ENCODE measurements at places on chromosomes 3 and 15.

DNA sequence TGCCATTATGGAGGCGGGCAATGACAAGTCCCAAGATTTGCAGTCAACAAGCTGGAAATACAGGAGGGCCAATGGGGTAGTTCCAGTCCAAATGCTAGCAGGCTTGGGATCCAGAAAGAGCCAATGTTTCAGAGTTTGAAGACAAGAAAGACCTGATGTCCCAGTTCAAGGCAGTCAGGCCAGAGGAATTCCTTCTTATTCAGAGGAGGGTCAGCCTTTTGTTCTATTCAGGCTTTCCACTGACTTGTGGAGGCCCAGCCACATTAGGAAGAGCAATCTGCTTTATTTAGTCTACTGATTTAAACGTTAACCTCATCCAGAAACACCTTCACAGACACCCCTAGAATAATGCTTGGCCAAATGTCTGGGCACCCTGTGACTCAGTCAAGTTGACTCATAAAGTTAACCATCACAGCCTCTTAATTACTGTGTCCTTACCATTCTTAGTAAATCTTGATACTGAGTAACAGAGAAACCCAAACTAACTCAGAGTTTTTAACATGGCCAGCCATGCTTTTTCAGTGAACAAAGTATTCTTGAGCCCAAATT, 50.9 kb upstream of the NPHP3 start:
- no peak for DNase-seq

GRCh38 chr15:63497642-63498467, 6.5 kb upstream of the USP3 start:
- peak; percentile 87 for DNase-seq

DNA sequence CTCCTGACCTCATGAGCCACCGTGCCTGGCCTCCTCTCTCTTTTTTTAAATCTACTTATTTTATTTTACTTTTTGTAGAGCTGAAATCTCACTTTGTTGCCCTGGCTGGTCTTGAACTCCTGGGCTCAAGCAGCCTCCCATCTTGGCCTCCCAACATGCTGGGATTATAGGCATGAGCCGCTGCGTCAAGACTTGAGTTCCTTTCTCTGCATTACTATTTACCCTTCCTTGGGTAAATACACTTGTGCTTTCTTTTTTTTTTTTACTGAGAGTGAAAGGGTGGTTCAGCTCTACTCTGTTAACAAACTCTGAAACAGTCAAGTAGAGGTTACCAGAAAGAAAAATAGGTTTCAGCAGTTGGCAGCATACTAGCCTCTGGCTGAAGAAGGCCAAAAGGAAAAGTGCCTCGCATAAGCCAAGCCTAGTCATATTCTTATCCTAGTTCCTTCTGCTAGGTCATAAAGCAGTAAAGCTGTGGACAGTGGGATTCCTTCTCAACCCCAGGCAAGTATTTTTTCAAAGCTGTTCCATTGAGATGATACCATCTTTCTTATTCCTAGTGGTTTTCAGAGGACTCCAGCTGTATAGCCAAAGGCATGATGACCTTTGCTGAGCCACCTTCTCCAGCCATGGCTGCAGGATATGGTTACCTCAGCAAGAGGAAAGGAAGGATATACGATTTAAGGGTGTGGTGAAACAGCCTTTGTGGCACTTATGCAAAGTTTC, 135.1 kb downstream of the RBPMS2 start:
- DNase-seq = no peak

- DNase-seq = no peak
These were observed 177.7 kb downstream of the SMAD6 start for GRCh38 chr15:66879531-66880368.

GRCh38 chr3:73604451-73604850, 20.3 kb downstream of the PDZRN3 start:
- DNase-seq = no peak

DNA sequence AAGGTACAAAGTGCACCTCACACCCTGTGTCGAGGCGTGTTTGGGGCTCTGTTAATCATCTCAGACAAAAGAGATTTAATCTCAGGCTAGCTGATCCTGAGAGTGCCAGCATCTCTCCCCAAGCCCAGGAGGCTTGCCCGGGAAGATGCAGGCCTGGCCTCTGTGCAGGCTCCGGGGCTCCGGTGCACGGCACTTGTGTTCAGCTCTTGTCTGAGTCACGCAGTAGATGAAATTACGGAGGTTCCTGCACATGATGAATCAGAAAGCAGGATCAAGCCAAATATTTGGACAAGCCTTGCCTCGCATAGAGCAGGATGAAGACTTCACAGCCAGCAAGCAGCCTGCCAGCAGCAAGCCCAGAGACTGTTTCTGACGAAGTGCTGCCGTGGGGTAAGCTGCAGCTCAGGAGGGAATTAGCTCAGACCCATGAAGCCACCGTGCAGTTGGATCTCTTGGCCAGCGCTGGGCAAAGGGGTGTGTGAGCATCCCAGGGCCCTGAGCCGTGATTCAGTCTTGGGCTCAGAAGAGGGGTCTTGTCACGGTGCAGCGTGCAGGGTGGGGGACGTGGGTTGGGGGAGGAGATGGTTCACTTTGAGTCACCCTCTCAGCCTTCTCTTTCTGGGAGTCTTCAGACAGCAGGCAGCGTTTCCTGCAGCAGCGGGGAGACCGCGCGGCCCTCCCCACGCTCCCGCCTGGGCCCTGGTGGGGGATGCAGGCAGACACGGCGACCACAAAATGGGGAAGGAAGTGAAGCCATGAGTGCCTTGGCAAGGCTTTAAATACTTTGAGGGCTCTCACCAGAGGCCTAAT, 89.2 kb upstream of the MEF2A start:
- DNase-seq = no peak

GRCh38 chr3:177817751-177818150, 620.5 kb upstream of the TBL1XR1 start:
- DNase-seq = no peak

DNA sequence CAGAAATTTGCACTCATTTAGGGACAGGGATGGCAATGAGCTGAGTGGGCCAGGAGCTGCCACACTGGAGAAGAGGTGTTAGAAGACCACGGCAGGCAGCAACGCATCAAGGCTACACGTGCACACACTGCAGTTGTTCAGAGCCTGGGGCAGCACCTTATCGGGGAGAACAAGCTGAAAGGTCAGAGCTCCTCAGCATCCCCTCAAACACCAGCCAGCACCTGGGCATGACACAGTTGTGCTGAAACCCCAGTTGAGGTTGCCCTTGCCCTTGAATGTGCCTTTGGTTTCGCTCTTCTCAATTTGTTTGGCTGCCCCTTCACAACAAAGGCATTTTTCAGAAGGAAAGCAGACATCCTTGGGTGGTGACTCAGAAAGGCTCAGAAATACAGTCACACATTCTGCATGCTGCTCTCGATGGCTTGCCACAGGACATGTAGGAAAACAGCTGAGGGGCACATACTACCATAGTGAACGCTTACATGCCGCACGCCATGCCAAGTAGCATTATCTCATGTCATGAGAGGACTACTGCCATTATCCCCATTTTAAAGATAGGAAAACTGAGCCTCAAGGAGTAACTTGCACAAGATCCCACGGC, 57.6 kb downstream of the ST8SIA2 start:
- no peak for DNase-seq

DNA sequence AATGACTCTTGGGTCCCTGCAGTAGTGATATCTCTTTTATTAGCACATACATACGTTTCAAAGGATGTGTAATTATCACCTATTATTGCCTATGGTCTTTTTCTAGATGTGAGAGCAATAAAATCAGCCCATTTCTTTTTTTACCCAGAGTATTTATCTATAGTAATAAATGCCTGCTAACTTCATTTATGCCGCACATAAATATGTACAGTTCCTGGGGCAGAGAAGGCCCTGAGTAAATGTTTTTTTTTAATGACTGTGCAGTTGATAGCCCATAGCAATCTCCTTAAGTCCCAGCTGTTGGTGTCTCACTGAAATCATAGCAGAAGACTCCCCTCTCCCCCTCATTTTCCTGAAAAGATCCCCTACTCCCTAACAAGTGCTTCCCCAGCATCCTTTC, 16.7 kb downstream of the RAB8B start:
- DNase-seq = no peak

DNA sequence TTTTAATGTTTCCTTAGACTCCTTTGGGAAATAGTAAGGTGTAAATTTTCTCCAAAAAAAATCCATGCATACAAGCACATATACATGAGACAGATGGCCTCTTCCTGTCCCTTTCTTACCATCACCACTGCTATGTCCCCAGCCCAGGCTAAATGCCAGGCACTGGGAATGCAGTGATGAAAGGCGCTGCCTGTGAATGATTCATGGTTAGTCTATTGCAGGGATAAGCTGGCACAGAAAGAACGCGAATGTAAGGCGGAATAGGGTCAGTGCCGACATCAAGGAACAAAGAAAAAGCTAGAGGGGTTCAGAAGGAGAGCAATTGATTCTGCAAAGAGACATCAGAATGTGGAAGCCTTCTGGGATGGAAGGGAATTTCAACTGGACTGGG, 36.2 kb upstream of the CFAP161 start:
- no peak for DNase-seq

GRCh38 chr3:122572940-122573412, 4.5 kb upstream of the PARP15 start:
- DNase-seq = no peak

GRCh38 chr3:73070675-73071575, 9.5 kb downstream of the EBLN2 start:
- DNase-seq = no peak

GRCh38 chr15:39397883-39398282, 183.0 kb upstream of the THBS1 start:
- DNase-seq = no peak

DNA sequence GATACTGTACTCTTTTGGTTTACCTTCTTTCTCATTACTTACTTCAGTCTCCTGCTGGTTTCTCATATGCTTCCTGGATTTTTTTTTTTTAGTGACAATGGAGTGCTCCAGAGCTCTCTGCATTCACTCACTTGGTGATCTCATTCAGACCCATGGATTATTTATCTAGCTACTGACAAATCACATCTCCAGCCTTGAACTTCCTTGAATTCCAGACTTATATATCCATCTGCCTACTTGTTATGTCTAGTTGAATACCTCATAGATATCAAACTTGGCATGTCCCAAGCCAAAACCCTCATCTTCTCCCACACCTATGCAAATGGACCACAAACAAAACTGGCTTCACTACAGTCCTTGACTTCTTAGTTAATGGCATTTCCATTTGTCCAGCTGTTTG, 234.7 kb upstream of the ZPLD1 start:
- DNase-seq = no peak

DNA sequence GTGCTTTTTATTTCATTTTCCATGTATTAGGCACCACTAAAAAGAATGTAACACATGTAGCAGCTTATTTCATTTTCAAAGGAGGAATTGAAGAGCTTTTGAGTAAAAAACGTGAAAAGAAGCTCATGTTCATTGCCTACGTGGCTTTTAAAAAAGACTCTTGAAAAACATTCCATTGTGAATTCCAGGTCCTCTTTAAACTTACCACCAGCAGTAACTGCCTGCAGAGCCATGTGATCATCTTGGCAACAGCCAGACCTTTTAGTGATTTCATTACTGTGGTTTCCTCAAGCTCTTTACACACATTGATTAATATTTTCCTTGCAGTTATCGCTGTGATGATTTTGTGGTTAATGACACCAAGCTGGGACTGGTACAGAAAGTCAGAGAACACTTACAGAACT, 43.8 kb upstream of the FBXL22 start:
- DNase-seq = no peak

DNA sequence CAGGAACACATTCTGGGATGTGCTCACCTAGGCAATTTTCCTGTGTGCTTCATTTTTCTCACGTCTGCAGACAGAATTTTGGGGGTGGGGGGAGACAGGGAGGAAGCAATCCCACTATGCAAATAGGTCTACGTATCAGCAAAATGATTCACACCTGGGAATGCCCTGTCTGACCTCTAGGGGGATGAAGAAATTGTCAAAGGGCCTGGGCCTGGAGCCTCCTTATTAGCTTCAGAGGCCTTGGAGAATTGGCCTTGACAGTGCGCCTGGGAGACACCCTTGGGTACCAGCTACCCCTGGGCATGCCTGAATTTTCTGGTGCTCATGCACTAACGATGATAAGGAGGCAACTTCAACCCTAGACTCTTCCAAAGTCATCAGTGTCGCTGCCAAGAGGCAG, 207.5 kb downstream of the CADPS start:
- DNase-seq = no peak

- no peak for DNase-seq
These were observed 138.6 kb downstream of the FBLN2 start for GRCh38 chr3:13687517-13687943.

DNA sequence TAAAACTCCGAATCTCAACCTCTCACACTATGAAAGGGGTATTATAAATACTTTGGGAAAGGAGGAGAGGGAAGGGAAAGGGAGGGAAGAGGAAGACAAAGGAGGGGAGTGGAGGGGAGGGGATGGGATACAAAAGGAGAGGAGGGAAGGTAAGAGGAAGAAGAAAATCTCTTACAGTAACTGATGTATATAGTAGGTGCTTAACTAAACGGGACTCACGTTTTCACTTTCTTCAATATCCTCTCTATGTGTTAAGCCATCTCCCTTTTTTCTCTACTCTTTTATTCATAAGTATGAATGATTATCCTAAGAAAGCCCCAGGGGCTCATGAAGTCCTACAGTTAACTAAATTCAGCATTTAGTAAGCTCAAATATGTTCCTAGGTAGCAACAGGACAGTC, 729.6 kb upstream of the NR2F2 start:
- no peak for DNase-seq

DNA sequence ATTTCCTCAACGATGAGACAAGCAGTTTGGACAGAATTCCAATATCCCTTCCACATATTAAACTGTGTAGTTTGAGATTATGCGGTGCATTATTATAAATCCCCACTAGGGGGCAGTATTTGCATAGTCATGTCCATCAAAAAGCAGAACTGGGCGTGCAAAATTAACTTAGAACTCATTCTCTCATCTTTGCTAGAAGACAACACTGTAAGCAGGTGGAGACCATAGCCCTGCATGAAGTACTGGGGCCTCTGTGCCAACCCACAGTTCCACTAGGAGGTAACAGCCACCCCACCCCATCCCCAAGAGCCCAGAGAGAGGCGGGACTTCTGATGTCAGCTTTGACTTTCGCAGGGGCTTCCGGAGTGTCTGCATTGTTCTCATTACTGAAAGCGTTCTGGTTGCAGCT, 106.6 kb upstream of the TMC3 start:
- peak; percentile 48 for DNase-seq

- DNase-seq = no peak
These were observed 10.9 kb downstream of the MCTP2 start for GRCh38 chr15:94242257-94242656.

- DNase-seq = no peak
These were observed 302.9 kb downstream of the TLE3 start for GRCh38 chr15:69794645-69795469.

All from central memory CD4-positive, alpha-beta T cell (primary cell).